ENCODE measurements at places on chromosomes 3 and 15. TPM values are rescaled to one million over a fixed set of nuclear protein-coding genes. Genes with fewer than 3 reads are reported as not detected.
A peak's percentile ranks its signal among the peaks of the same experiment; 100 is the strongest.

DNA sequence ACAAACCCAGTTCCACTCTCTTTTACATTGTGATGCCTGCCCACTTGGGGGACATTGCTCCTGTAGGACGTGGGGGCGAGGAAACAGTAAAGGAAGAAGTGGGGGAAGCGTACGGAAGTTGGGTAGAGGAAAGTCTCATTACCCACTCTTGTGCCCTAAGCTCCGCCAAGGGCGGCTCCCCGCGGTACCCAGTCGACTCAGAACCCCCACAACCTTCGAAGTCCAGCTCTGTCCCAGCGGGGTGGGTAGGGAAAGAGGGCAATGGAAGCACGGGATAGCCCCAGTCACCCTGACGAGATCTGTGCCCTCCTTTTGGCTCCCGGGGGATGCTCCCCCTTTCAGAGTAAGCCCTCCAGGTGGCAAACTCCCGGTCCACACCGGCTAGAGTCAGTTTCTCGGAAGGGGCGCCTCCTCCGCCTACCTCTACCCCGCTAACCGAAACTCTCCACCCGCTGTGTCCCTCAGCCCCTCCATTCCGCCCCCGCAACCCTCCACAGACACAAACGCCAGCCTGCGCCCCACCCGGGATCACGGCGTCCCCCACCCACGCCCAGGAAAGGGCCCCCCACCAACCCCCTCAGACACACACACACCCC is 527 bp downstream of the CSNK1G1 start:
- no peak for DNase-seq

DNA sequence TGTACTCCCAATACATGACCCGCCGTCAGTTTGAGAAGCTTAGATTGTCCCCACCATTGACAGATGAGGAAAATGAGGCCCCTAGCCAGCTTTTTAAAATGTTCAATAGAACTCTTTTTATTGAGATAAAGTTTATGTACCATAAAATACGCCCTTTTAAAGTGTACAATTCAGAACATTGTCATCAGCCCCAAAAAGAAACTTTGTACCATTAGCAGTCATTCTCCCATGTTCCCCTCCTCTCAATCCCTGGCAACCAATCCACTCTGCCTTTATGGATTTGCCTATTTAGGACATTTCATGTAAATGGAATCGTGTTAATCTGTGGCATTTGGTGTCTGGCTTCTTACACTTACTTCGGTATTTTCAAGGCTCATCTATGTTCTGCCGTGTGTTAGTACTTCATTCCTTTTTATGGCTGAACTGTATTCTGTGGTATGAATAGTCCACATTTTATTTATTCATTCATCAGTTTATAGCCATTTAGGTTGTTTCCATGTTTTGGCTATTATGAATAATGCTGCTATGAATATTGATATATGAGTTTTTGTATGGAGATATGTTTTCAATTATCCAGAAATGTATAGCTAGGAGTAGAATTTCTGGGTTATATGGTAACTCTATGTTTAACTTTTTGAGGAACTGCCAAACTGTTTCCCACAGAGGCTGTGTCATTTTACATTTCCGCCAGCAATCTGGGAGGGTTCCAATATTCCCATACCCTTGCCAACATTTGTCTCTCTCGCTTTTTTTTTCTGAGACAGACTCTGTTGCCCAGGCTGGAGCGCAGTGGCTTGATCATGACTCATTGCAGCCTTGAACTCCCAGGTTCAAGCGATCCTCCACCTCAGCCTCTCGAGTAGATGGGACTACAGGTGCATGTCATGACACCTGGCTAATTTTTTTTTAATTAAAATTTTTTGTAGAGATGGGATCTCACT is 15.3 kb upstream of the PTPN23 start:
- DNase-seq = no peak

- DNase-seq = no peak
Measured at GRCh38 chr3:46656778-46657556, 36.5 kb downstream of the ALS2CL start.

- no peak for DNase-seq
Measured at GRCh38 chr15:43954181-43954621, 127.4 kb downstream of the WDR76 start.

GRCh38 chr3:47001731-47002170 is 22.3 kb downstream of the NBEAL2 start:
- no peak for DNase-seq

GRCh38 chr3:78604341-78604740 is 1163.5 kb downstream of the ROBO1 start:
- peak; percentile 50 for DNase-seq

- DNase-seq = no peak
Measured at GRCh38 chr3:100400419-100400779, 490 bp downstream of the TOMM70 start.

GRCh38 chr15:73682600-73683090 is 1.5 kb upstream of the CD276 start:
- DNase-seq = no peak

Gene GPR149
- total RNA-seq = not detected

Gene SPINK8
- not detected for total RNA-seq
